ENCODE measurements at places on chromosomes 16 and 17. TPM values are rescaled to one million over a fixed set of nuclear protein-coding genes. Genes with fewer than 3 reads are reported as not detected.
A peak's percentile ranks its signal among the peaks of the same experiment; 100 is the strongest.

GRCh38 chr17:56679115-56679776 lies 85.7 kb downstream of the NOG start:
- H3K4me1 ChIP-seq: no peaks in the 10 kb centered on the region
- H3K27ac ChIP-seq: no peak overlapping the region
- H3K4me3 ChIP-seq: no peak overlapping the region
- peaks cover 5% of the 10 kb centered on the region for H3K27me3 ChIP-seq
- DNase-seq: no peak
- no peaks in the 10 kb centered on the region for H3K36me3 ChIP-seq

GRCh38 chr17:2749784-2750181 lies 331 bp upstream of the CCDC92B start:
- H3K4me3 ChIP-seq: no peak overlapping the region
- H3K36me3 ChIP-seq: no peaks in the 10 kb centered on the region
- H3K27me3 ChIP-seq: no peaks in the 10 kb centered on the region

DNA sequence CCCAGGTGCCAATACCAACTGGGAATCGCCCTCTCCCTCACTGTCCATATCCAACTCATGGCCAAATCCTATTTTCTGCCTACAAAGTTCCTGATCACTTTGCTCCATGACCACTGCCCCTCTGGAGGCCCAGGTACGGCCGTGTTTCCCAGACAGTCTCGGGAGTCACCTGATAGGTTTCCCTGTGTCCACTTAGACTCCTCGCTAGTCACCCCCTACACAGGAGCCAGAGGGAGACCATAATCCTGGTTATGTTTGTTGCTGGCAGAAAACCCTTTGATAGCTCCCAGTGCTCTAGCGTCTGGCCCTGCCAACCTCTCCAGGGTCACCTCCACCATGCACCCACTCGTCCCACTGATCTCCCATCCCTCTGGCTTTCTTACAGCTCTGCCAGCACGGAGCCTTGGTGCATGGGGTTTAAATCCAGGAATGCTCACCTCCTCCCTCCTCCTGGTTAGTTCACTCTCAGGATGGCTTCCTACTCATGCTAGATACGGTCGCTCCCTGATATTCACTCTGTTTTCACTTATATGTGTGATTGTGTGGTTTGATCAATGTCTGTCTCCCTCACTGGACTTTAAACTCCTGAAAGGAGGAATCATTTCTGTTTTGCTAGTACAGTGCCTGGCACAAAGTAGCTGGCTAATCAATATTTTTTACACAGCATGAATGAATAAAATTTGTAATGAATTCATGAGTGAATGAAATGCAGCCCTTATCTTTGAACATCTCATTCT lies 7.5 kb upstream of the CALB2 start:
- no peaks in the 10 kb centered on the region for H3K4me1 ChIP-seq
- no peak for DNase-seq
- no peak overlapping the region for H3K4me3 ChIP-seq
- H3K36me3 ChIP-seq: no peaks in the 10 kb centered on the region
- no peaks in the 10 kb centered on the region for H3K27me3 ChIP-seq

- no peaks in the 10 kb centered on the region for H3K4me1 ChIP-seq
- no peak for DNase-seq
- H3K36me3 ChIP-seq: no peaks in the 10 kb centered on the region
- H3K27me3 ChIP-seq: no peaks in the 10 kb centered on the region
- no peak overlapping the region for H3K4me3 ChIP-seq
- no peak overlapping the region for H3K27ac ChIP-seq
These were observed 88.5 kb upstream of the IRX3 start for GRCh38 chr16:54375071-54375470.

DNA sequence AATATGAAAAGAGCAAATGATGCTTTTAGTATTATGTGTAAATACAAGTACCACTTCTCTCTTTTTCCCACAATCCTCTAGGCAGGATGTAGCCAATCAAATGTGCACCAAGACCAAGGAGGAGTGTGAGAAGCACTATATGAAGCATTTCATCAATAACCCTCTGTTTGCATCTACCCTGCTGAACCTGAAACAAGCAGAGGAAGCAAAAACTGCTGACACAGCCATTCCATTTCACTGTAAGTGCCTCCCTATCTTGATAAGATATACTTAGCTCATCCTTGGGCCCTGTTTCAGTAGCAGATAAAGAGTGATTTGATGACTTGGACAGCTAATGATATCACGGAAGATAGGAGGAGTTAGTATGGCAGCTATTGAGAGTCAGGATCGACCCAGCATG lies 33.7 kb downstream of the TADA2A start:
- H3K4me3 ChIP-seq: no peak overlapping the region
- H3K27me3 ChIP-seq: no peaks in the 10 kb centered on the region
- no peaks in the 10 kb centered on the region for H3K4me1 ChIP-seq

- H3K27me3 ChIP-seq: no peaks in the 10 kb centered on the region
- peak overlapping the region; percentile 86 for H3K27ac ChIP-seq
- no peaks in the 10 kb centered on the region for H3K36me3 ChIP-seq
- no peak overlapping the region for H3K4me3 ChIP-seq
- DNase-seq: peak; percentile 85
These were observed 13.4 kb downstream of the HSPB9 start for GRCh38 chr17:42135664-42136653.

DNA sequence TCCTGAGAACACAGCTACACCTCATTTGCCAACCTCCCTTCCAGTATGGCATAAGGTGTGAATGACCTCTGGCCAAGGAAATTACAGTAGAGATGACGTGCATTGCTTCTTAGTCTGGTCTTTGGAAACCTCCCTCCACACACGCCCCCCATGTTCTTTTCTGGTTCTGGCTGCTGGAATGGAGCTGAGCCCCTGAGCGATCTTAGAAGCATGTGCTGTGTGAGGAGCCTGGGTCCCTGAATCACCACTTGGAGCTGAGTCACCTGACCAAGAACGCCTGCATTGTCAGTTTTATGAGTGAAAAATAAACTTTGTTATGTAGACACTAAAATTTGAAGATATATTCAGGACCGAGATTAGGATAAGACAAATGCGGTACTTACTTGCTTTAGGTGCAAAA lies 51.4 kb downstream of the HS3ST3A1 start:
- no peak overlapping the region for H3K4me3 ChIP-seq
- H3K36me3 ChIP-seq: no peaks in the 10 kb centered on the region

DNA sequence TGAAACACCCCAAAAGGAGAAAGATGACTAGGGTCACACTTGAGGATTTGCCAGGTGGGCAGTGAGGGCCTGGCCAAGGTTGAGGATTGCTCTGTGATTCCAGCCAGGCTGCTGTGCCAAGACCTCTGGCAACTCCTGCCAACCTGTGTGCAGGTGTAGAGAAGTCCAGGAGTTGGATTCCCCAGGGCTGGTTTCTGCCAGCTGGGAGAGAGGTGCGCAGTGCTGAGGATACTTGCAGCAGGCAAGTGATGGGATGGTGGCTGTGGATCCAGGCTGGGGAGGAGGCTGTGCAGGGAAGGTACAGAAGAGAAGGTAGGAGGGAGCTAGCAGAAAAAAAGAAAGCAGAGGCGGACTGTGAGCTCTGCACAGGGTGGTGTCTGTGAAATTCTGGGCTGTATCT lies 6.6 kb downstream of the RIPOR1 start:
- no peak overlapping the region for H3K4me3 ChIP-seq
- H3K36me3 ChIP-seq: no peaks in the 10 kb centered on the region
- H3K27me3 ChIP-seq: no peaks in the 10 kb centered on the region
- peaks cover 28% of the 10 kb centered on the region for H3K4me1 ChIP-seq

- no peak for DNase-seq
- peak overlapping the region; percentile 60 for H3K27ac ChIP-seq
- peaks cover 17% of the 10 kb centered on the region for H3K4me1 ChIP-seq
- H3K4me3 ChIP-seq: peak overlapping the region; percentile 78
- H3K36me3 ChIP-seq: no peaks in the 10 kb centered on the region
- H3K27me3 ChIP-seq: no peaks in the 10 kb centered on the region
These were observed 2.1 kb upstream of the GPRC5C start for GRCh38 chr17:74429604-74430384.

Gene HERPUD1
- total RNA-seq: 108 TPM

DNA sequence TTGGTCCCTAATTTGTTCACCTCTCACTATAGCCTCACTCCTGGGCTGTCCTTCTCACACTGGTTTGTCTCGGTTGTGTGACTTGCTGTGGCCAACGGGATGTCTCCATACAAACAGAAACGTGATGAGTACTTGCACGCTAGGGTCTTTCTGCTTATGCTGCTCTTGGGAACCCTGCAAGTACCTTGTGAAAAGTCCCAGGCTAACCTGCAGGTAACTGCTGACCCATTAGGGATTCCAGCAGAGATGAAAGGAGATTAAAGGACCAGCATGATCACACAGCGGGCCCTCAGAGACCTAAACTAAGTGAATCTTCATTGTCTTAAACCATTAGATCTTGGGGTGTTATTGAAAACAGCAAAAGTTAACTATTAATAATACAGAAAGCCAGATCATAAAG lies 562.8 kb upstream of the GOT2 start:
- H3K27me3 ChIP-seq: no peaks in the 10 kb centered on the region
- no peaks in the 10 kb centered on the region for H3K4me1 ChIP-seq
- H3K27ac ChIP-seq: no peak overlapping the region
- H3K4me3 ChIP-seq: no peak overlapping the region
- H3K36me3 ChIP-seq: no peaks in the 10 kb centered on the region

Gene SLC13A2
- 11.6 TPM for total RNA-seq

Gene GUCY2D
- not detected for total RNA-seq

DNA sequence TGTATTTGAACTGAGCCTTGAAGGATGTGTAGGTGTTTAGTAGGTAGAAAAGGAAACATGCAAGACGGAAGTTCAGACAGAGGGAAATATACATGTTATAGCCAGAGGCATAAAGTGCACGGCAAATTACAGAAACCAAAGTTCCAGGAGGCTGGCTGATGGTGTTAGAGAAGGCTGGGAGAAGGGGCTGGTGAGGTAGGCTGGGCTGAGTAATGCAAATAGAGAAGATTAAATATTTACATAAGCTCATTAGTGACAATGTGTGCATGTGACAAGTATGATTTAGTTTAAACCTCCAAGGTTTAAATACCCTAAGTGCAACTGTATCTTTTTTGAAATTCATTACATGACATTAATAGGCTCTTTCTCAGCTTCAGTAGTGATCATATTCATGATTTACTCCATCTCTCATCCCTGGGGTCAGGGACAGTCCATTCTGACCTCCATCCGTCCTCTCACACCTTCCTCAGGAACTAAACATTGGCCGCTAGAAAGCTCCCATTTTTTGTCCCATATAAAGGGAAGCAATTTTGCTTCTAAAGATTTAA lies 399.8 kb upstream of the SALL1 start:
- no peaks in the 10 kb centered on the region for H3K27me3 ChIP-seq
- no peak overlapping the region for H3K4me3 ChIP-seq
- no peak for DNase-seq
- H3K4me1 ChIP-seq: no peaks in the 10 kb centered on the region

DNA sequence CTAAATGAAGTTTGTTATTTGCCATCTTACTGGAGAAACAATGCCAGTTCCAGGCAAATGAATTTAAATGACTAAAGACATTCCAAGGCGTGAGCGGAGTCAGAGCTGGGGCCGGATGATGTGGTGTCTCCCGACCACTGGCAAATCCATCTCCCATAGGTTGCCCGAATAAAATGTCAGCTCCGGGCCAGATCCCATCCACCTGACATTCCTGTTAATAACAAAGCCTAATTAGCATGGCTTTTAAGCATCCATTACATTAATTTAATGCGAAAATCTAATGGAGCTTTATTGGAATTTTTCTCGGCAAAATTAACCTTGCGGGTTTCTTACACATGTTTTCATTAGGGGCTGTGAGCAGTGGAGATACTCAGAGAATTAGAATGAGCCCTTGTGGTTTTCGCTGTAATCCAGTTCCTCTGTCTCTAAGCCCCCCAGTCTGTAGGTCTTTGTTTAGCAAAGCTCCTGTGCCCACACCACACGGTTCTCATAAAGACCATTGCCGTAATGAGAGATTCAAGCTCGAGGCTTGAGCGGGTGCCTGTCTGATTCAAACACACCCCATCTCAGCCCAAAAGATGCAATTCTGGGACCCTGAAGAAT lies 123.3 kb downstream of the CCT6B start:
- no peaks in the 10 kb centered on the region for H3K4me1 ChIP-seq
- no peak for DNase-seq
- H3K36me3 ChIP-seq: no peaks in the 10 kb centered on the region
- H3K27me3 ChIP-seq: no peaks in the 10 kb centered on the region
- H3K4me3 ChIP-seq: no peak overlapping the region

DNA sequence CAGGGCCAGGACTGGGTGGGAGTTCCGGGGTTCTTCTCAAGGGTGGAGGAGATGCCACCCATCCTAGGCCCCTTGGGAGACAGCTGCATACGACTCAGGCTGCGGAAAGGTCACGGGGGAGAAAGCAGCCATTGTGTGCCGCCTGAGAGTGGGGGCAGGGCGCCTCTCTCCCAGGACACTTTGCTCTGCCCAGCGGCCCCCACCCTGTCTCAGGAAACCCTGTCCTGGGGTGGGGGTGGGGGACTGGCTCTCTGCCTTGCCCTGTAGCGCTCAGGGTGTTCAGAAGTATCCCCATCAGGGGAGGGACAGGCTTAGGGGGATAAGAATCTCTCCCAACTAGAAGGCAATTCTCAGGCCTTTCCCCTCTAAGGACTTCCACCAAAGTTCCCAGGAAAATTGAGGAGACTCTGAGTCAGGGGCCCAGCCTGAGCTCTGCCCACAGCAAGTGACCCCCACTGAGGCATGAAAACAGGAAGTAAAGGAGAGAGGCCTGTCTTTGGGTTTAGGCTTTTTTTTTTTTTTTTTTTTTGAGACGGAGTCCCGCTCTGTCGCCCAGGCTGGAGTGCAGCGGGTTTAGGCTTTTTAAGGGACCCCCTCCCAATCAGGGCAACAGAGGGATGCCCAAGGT lies 4.9 kb downstream of the GIT1 start:
- no peak overlapping the region for H3K4me3 ChIP-seq
- H3K4me1 ChIP-seq: peaks cover 19% of the 10 kb centered on the region
- no peaks in the 10 kb centered on the region for H3K27me3 ChIP-seq
- no peaks in the 10 kb centered on the region for H3K36me3 ChIP-seq
- no peak for DNase-seq

Gene ASIC2
- total RNA-seq: 1.8 TPM

Gene SUMO2
- total RNA-seq: 22.5 TPM

DNA sequence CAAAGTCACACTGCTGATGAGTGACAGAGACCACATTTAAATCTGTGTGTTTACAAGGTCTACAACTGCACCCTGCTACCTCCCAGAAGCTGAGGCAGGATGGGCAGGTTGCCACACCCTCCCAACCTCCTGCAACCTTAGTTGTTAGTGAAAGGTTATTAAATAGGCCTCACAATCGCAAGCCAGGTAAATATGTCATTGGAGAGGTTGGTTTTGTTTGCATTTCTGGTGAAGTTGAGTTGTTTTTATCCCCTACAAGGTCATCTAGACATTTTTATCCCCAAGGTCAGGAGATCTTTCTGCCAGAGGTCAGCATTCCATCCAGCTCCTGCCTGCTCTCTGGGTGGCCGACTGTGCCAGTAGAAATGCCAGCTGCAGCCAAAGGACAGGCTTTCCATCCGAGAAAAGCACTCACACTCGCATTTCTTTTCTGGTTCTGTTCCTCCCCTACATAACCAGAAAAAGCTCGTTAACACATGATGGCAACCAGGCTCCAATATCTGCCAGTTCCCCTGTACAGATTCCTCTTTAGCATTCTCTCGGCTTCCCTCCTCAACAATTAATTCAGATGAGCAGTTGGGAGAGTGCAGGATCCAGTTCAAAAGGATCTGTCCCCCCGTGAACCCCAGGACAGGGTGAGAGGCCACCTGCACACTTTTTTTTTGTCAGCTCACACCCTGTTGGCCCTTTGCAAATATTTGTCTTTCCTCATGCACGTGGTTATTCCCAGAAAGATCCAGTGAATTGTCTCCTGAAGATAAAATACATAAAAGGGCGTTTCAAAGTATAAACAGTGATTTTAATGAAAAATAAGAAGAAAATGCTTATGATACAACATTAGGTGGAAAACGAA lies 562.8 kb downstream of the MAF start:
- H3K27ac ChIP-seq: no peak overlapping the region
- H3K27me3 ChIP-seq: no peaks in the 10 kb centered on the region
- no peak for DNase-seq
- no peaks in the 10 kb centered on the region for H3K4me1 ChIP-seq
- H3K36me3 ChIP-seq: no peaks in the 10 kb centered on the region
